Testis (tissue), 5 donors: ENCODE measurements at places on chromosomes 2 and 18. TPM values are rescaled to one million over a fixed set of nuclear protein-coding genes. Genes with fewer than 3 reads are reported as not detected.

GRCh38 chr2:17912266-17912691, 33.8 kb downstream of the KCNS3 start:
- no peak overlapping the region for H3K4me3 ChIP-seq
- no peak for DNase-seq
- no peaks in the 10 kb centered on the region for H3K27me3 ChIP-seq
- peaks cover 20% of the 10 kb centered on the region for H3K4me1 ChIP-seq
- H3K27ac ChIP-seq = no peak overlapping the region

- no peak for DNase-seq
- H3K27me3 ChIP-seq = no peaks in the 10 kb centered on the region
- no peaks in the 10 kb centered on the region for H3K36me3 ChIP-seq
- no peak overlapping the region for H3K27ac ChIP-seq
- H3K4me3 ChIP-seq = no peak overlapping the region
- no peaks in the 10 kb centered on the region for H3K4me1 ChIP-seq
Measured at GRCh38 chr2:40357667-40358066, 94.2 kb downstream of the SLC8A1 start.

GRCh38 chr2:83369601-83370418, 1089.3 kb downstream of the SUCLG1 start:
- no peaks in the 10 kb centered on the region for H3K36me3 ChIP-seq
- H3K4me1 ChIP-seq = no peaks in the 10 kb centered on the region
- H3K4me3 ChIP-seq = no peak overlapping the region

GRCh38 chr2:148110184-148110583, 89.3 kb downstream of the MBD5 start:
- H3K4me3 ChIP-seq = no peak overlapping the region
- H3K36me3 ChIP-seq = no peaks in the 10 kb centered on the region
- no peaks in the 10 kb centered on the region for H3K27me3 ChIP-seq
- H3K27ac ChIP-seq = no peak overlapping the region

DNA sequence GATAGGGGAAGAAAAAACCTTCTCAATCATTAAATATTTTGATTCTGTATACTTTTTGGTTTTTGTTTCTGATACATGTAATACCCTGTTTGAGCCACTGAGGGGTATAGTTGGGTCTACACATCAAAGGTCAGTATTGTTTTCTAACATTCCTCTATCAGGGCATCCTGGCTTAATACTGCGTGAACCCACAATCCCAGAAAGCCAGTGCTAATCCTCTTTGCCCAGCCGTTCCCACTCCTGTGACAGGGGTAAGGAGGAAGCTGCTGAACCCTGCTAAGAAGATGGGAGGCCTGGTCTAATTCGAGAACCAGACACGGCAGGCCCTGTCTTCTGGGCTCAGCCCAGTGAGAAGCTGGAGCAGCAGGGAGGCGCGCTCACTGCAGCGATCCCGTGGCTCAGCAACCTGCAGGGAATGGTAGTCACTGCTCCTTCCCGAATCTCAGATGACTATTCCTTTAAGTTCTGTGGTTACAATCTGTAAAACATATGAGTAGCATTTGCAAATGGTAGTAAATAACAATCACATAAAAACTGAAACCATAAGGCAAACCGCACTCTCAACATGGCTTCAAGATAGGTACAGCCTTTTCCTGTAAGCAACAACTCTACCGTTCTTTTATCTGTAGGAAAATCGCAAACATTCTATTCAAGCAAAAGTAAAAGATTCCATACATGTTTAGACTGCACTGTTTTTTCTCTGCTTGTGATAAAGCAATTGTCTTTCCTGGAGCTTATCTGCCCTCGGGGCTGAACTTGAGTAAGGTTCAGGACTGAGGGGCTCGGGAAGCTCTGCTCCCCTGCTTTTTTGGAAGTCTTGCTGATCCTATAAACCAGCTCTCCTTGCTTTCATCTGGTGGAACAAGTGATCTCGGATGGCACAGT, 87.0 kb downstream of the EPB41L3 start:
- peak; percentile 26 for DNase-seq
- no peak overlapping the region for H3K4me3 ChIP-seq
- no peaks in the 10 kb centered on the region for H3K36me3 ChIP-seq
- no peak overlapping the region for H3K27ac ChIP-seq

DNA sequence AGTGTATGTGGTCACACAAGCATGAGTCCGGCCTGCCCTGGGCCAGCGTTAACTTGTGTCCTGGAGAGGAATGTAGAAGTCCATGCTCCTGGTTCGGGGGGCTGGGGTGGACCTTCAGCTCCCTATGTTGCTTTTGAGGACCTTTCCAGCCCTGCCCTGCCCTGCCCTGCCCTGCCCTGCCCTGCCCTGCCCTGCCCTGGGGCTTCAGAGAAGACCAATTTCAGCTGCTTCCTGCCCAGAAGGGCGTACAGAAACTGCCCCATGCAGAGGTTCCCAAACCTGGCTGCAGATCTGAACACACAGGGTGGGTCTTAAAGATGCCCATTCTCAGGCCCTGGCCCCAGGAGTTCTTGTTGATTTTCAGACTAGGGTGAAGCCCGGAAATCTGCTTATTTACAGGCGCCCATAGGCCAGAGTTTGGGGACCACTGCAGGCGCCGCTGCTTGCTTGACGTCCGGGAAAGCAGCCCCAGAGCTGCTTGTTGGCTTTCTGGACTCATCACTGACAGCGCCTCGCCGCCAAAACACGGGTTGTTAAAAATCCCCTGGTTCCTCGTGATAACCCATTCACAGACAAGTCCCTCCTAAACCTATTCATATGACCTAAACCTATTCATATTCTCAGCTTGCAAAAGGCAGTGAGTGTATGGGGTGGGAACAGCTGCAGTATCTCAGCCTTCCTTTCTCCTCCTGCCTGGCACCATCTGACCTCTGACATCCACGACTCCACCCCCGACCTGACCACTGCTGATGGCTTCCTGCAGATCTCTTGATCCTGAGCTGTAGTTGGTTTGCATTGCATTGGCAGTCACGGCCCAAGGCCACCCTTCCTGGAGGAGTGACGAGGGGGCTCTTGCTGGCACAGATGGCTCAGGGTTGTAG, 198.3 kb downstream of the GLI2 start:
- H3K27me3 ChIP-seq = no peaks in the 10 kb centered on the region
- DNase-seq = no peak
- no peak overlapping the region for H3K4me3 ChIP-seq
- H3K4me1 ChIP-seq = peaks cover 58% of the 10 kb centered on the region
- H3K27ac ChIP-seq = peak overlapping the region; percentile 39
- no peaks in the 10 kb centered on the region for H3K36me3 ChIP-seq

DNA sequence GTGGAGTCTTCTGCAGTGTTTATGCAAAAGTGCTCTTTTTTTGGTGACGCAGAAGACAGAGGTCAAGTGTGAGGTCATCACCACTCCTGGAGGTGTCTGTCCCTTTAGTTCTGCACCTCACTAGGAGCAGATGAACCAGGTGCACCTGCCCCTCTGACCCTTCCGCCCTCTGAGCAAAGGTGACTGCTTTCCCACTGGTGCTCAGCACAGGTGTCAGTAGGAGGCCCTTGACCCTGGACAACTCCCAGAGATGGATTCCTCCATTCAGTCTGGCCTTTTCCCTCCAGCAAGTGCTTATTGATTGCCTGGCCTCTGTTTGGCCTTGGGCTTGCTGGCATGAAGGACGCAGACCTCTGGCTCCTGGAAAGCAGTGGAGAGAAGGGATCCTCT, 8.7 kb upstream of the SLC4A3 start:
- peaks cover 13% of the 10 kb centered on the region for H3K4me1 ChIP-seq
- no peak overlapping the region for H3K27ac ChIP-seq
- H3K36me3 ChIP-seq = no peaks in the 10 kb centered on the region
- no peak for DNase-seq

DNA sequence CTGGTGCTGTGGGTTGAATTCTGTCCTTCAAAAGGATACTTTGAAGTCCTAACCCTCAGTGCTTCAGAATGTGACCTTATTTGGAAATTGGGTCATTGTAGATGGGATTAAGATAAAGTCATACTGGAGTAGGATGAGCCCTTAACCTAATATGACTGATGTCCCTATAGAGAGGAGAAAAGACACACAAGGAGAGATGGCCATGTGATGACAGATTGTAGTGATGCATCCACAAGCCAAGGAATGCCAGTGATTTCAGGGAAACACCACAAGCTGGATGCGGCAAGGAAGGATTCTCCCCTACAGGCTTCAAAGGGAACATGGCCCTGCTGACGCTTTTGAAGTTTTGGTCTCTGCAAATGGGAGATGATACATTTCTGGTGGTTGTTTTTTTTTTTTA, 24.7 kb upstream of the CCBE1 start:
- no peaks in the 10 kb centered on the region for H3K4me1 ChIP-seq
- no peak for DNase-seq
- no peak overlapping the region for H3K4me3 ChIP-seq
- H3K36me3 ChIP-seq = no peaks in the 10 kb centered on the region

DNA sequence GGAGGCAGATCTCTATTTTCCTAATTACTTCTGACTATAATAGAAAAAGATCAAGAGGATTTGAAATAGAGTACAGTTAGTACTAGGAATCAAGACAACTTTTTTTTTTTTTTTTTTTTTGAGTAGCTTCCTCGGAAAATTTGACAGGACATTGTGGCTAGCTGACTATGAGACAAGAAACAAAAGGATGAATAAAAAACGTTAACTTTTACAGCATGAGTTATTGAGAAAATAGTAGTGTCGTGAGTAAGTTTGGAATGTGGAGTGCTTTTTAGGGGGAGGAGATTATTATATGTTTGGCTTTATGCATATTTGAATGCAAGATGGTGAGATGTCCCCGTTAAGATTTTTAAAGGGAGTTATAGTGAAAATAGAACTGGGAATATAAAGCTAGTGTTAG, 27.7 kb upstream of the CPS1 start:
- no peaks in the 10 kb centered on the region for H3K27me3 ChIP-seq
- no peaks in the 10 kb centered on the region for H3K36me3 ChIP-seq
- no peak overlapping the region for H3K27ac ChIP-seq
- H3K4me3 ChIP-seq = no peak overlapping the region

DNA sequence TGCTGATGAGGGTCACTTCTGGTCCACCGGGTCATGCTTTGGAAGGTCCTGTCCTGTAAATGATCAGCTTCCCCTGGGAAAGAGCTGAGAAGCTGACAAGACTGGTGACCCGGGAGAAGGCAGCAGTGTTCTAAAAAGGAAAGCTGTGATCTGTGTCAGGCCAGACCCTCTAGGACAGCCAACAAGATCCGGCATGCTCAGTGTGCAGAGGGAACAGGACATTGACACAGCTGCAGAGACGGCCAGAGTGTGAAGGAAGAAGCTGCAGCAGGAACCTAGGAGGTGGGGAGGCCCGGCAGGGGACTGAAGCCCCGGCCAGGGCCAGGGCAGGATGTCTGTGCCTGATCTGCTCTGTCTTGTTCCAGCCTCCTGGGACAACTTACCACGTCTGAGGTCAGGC, 372.7 kb upstream of the ID2 start:
- no peaks in the 10 kb centered on the region for H3K4me1 ChIP-seq
- H3K27ac ChIP-seq = no peak overlapping the region
- no peak overlapping the region for H3K4me3 ChIP-seq
- DNase-seq = no peak
- no peaks in the 10 kb centered on the region for H3K36me3 ChIP-seq
- no peaks in the 10 kb centered on the region for H3K27me3 ChIP-seq

- DNase-seq = no peak
- no peaks in the 10 kb centered on the region for H3K27me3 ChIP-seq
- H3K4me3 ChIP-seq = no peak overlapping the region
- no peak overlapping the region for H3K27ac ChIP-seq
- H3K36me3 ChIP-seq = no peaks in the 10 kb centered on the region
Measured at GRCh38 chr2:73931531-73932500, 5.1 kb downstream of the DGUOK start.

DNA sequence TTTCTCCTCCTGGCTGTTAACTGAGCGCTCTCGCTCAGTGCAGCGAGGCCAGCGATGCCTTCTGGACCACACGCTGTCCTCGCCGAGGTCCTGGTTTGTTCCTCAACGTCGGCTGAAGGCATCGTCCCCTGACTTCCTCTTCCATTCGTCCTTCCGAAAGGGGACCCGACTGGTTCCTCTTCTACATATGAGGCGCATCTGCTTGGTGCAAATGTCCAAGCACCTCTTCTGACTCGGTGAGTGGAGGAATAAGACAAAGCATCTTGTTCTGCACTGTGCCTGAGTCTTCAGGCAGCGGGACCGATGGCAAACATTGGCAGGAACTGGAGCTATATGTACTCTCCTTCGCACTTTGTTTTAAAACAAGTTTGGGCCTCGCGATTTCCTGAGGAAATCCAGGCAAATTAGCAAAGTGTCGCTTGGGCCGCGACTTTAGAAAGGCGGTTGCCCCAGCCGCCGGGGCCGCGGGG, 621 bp upstream of the KCNS3 start:
- peaks cover 5% of the 10 kb centered on the region for H3K4me1 ChIP-seq
- no peak overlapping the region for H3K27ac ChIP-seq
- peak overlapping the region; percentile 71 for H3K4me3 ChIP-seq
- peak; percentile 30 for DNase-seq
- H3K36me3 ChIP-seq = no peaks in the 10 kb centered on the region

DNA sequence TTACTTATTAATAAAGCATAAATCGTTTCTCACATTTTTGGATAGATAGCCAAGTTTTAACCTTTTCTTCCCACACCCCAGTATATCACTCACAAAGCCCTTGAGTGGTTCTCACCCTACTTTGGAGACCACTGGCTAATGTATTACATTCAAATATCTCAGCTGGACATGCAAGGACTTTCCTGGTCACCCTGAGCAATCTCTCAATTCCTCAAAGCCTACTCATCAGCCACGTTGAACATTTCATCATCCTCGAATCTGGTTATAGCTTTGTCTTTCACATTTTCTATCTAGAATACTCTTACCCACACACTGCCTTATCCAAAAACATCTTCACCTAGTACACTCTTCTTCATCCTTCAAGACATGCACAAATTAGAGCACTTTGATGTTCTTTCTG, 71.1 kb upstream of the MAPRE2 start:
- no peak overlapping the region for H3K4me3 ChIP-seq
- no peak overlapping the region for H3K27ac ChIP-seq
- H3K36me3 ChIP-seq = no peaks in the 10 kb centered on the region

DNA sequence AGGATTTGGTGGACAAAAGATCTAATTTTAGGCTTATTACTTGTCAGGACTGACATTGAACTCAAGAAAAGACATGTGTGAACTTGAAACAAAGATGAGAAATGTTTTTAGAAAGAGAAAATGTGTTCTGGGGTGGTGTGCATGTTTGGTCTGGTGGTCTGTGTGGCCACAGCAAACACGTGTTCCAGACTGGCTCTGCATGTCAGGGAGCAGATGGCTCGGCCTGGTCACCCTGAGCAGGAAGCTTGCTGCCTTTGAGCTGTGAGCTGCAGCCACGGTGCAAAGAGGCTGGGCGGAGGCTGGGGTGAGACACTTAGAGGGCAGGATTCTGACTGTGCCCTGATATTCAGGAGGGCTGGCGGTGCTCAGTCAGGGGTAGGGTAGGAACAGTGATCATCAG, 186.1 kb downstream of the CTIF start:
- H3K36me3 ChIP-seq = no peaks in the 10 kb centered on the region
- H3K27ac ChIP-seq = no peak overlapping the region
- no peaks in the 10 kb centered on the region for H3K27me3 ChIP-seq
- H3K4me3 ChIP-seq = no peak overlapping the region

- H3K4me1 ChIP-seq = no peaks in the 10 kb centered on the region
- H3K27ac ChIP-seq = no peak overlapping the region
- no peak overlapping the region for H3K4me3 ChIP-seq
Measured at GRCh38 chr2:180554330-180554729, 426.1 kb upstream of the UBE2E3 start.

GCG gene
- not detected for total RNA-seq

STON1 gene
- total RNA-seq = 5.7 TPM

TMEM169 gene
- 0.31 TPM for total RNA-seq

SIX3 gene
- total RNA-seq = 0.47 TPM

MARCO gene
- 0.55 TPM for total RNA-seq
